ENCODE measurements at places on chromosomes 13 and 19. TPM values are rescaled to one million over a fixed set of nuclear protein-coding genes. Genes with fewer than 3 reads are reported as not detected.

DNA sequence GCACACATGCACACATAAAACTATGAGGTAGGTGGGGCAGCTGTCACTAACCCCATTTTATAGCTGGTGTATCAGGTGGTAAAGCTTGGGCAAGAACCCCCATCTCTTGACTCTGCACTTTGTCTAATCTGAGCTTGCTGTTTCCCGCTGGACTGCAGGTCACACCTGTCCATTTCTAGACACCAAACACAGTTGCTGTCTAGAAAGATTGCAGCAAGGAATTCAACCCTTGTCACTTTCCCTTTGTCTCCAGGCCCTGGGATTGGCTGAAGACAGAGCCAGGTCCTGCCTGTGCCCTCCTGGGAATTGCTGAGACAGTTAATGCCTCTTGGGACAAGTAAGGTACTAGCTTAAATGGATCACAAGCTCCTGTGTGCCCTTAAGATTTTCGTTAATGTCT is 83.8 kb downstream of the RNASEH2B start:
- DNase-seq = no peak

DNA sequence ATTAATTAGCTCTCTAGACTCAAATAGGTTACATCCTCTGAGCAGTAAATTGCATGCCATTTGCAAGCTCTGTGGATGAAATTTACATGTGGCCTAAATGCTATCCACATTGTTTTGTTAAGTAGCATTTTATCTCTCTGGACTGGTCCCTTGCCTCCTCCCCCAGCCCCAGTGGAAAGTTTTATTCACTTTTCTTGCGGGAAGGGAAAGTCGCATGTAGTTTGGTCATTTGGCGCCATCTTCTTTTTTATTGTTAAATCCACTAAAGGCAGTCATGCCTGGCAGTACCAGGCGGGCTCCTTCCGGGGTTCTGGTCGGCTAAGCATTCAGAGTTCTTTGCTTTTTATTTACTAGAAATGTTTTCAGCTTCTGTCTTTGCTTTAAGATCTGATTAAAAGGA is 188.7 kb downstream of the TM9SF2 start:
- no peak for DNase-seq

DNA sequence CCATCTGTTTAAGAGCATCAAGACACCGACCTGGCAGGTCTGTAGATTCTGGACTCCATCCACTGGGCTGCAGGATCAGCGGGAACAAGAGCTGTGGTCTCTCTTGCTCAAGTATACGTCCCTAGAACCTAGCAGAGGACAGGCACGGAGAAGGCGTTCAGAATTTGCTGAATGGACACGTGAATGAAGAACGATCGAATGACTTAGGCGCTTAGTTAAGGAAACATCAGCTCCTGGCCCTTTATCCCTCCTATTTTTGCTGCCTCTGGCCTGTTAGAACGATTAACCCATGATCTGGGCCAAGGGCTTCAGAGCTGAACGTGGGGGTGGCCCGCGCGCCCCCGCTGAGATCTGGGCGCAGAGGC is 953 bp downstream of the DZIP1 start:
- DNase-seq = peak; percentile 28

GRCh38 chr13:94966422-94966955 is 254.1 kb upstream of the SOX21 start:
- no peak for DNase-seq

Gene RFPL4AL1
- not detected for total RNA-seq

Gene RFX2
- 6.8 TPM for total RNA-seq

All from HFFc6 (cell line).